Cardiac septum (tissue), 1 donor: ENCODE measurements at places on chromosomes 12 and 14. TPM values are rescaled to one million over a fixed set of nuclear protein-coding genes. Genes with fewer than 3 reads are reported as not detected.

The PRH2 gene
- not detected for total RNA-seq

The PIANP gene
- total RNA-seq, result 0.40 TPM

The TMEM121 gene
- total RNA-seq, result 1.3 TPM

The MAPK1IP1L gene
- 75.2 TPM for total RNA-seq

The HOXC9 gene
- not detected for total RNA-seq

The VRTN gene
- not detected for total RNA-seq

The LAG3 gene
- 0.57 TPM for total RNA-seq

The FAM186B gene
- total RNA-seq, result 0.48 TPM

The OTX2 gene
- total RNA-seq, result not detected

The PPP1R36 gene
- 0.94 TPM for total RNA-seq

The SLCO1B1 gene
- total RNA-seq, result 0.24 TPM

The APEX1 gene
- 66.0 TPM for total RNA-seq

The HDAC7 gene
- 62.7 TPM for total RNA-seq

The DACT1 gene
- 3.2 TPM for total RNA-seq

The CIPC gene
- 45.9 TPM for total RNA-seq

The C3AR1 gene
- 4.2 TPM for total RNA-seq

The SYNDIG1L gene
- total RNA-seq, result not detected

The OVCH1 gene
- not detected for total RNA-seq

The NCKAP5L gene
- 26.5 TPM for total RNA-seq

The LGR5 gene
- total RNA-seq, result not detected

The WNT5B gene
- 0.43 TPM for total RNA-seq

The FOXG1 gene
- not detected for total RNA-seq

The LRFN5 gene
- 0.35 TPM for total RNA-seq

The DHH gene
- total RNA-seq, result 1.6 TPM

The LMO3 gene
- total RNA-seq, result 0.38 TPM

The ALX1 gene
- total RNA-seq, result not detected

The LALBA gene
- total RNA-seq, result not detected

The GZMH gene
- total RNA-seq, result 0.48 TPM

The SLC6A13 gene
- total RNA-seq, result 6.1 TPM

The ENDOU gene
- 0.24 TPM for total RNA-seq

The OR4E2 gene
- total RNA-seq, result not detected

The TSPAN19 gene
- total RNA-seq, result not detected

The CLEC6A gene
- total RNA-seq, result not detected

The ARHGEF40 gene
- total RNA-seq, result 26.3 TPM

The WIF1 gene
- total RNA-seq, result 0.13 TPM

The STYK1 gene
- total RNA-seq, result 0.16 TPM

The CPM gene
- total RNA-seq, result 3.2 TPM

The ASCL1 gene
- total RNA-seq, result not detected
